ENCODE measurements at places on chromosomes 7 and 10. TPM values are rescaled to one million over a fixed set of nuclear protein-coding genes. Genes with fewer than 3 reads are reported as not detected.

The BMPER gene
- polyA plus RNA-seq = 2.1 TPM

The LOXL4 gene
- 0.25 TPM for polyA plus RNA-seq

The UNC5B gene
- polyA plus RNA-seq = 31.8 TPM

The NME8 gene
- polyA plus RNA-seq = not detected

The CPXM2 gene
- 1.6 TPM for polyA plus RNA-seq

The UBE2D1 gene
- polyA plus RNA-seq = 15.6 TPM

The IFIT1 gene
- 15.9 TPM for polyA plus RNA-seq

The NXPH1 gene
- 5.5 TPM for polyA plus RNA-seq
